Thoracic aorta (tissue), 2 donors: ENCODE measurements at places on chromosomes 2 and 18. TPM values are rescaled to one million over a fixed set of nuclear protein-coding genes. Genes with fewer than 3 reads are reported as not detected.

ECEL1 gene
- 2.8 TPM for total RNA-seq

DNA sequence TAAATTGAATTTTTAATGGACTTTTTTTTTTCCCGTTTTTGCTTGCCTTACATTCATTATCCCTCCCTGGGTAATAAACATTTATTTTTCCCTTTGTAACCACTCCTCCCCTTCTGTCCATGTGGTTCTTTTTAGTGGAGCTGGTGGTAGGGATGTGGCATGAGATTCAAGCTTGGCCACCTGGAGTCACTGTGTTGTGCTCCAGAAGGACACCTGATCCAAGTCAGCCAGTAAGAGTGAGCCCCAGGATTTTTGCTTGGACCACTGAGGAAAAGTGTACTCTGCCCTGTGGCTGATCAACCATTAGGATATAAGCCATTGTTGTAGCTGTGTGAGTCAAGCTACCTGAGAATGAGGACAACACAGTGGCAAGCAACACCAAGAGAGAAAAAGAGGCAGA is 11.1 kb upstream of the ACTR3 start:
- no peak overlapping the region for H3K4me3 ChIP-seq
- DNase-seq = no peak
- H3K27me3 ChIP-seq = no peaks in the 10 kb centered on the region
- no peak overlapping the region for H3K27ac ChIP-seq
- H3K36me3 ChIP-seq = no peaks in the 10 kb centered on the region
- no peaks in the 10 kb centered on the region for H3K4me1 ChIP-seq

SERPINB5 gene
- 0.63 TPM for total RNA-seq

CHRND gene
- total RNA-seq = not detected

TP53I3 gene
- 13.0 TPM for total RNA-seq
